Left ventricle myocardium inferior (tissue), 1 donor: ENCODE measurements at places on chromosomes 7 and 10.

- no peak for DNase-seq
Measured at GRCh38 chr10:119318411-119319160, 111.2 kb downstream of the GRK5 start.

GRCh38 chr10:84204122-84204521 lies 9.8 kb downstream of the CDHR1 start:
- no peak for DNase-seq

DNA sequence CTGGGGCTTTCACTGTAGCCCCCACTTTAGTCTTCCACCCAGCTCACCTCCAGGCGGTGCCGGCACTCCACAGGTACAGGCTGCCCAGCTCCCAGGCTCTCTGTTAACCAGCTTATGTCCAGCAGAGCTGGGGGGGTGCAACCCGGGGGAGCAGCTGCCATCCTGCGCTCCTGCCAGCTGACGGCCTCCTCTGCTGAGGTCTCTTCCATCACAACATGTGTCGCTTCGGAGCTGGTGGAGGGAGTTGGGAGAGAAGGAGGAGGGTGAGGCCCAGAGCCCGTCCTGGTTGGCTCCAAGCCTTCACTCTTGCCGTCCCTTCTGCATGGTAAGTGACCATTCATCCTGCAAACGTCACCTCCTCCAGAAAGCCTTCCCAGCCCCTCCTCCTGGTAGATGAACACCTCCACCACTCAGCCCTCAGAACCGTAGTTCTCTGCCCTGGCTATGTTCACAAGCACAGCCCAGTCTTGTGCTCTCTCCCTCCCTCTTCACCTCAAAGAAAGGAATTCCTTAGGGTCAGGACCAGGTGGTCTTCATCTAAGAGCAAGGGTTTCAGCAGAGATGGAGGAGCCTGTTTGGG lies 1.6 kb downstream of the POLM start:
- peak; percentile 17 for DNase-seq

DNA sequence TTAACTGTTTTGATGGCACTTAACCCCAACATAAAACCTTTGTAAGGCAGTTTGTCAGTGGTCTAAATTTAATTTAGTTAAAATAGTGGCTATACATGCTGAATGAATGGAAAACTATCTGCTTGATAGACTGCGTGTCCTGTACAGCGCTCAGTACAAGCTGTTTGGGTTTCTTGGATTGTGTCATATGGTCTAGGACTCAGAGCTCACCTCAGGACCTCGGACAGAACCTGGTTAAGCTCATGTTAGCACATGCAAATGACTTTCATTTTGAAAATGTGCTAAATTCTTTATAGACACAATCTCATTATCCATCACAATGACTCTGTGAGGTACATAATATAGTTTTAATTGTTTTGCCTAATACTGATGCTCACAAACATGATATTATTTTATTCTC lies 55.7 kb upstream of the RELN start:
- DNase-seq, result no peak

DNA sequence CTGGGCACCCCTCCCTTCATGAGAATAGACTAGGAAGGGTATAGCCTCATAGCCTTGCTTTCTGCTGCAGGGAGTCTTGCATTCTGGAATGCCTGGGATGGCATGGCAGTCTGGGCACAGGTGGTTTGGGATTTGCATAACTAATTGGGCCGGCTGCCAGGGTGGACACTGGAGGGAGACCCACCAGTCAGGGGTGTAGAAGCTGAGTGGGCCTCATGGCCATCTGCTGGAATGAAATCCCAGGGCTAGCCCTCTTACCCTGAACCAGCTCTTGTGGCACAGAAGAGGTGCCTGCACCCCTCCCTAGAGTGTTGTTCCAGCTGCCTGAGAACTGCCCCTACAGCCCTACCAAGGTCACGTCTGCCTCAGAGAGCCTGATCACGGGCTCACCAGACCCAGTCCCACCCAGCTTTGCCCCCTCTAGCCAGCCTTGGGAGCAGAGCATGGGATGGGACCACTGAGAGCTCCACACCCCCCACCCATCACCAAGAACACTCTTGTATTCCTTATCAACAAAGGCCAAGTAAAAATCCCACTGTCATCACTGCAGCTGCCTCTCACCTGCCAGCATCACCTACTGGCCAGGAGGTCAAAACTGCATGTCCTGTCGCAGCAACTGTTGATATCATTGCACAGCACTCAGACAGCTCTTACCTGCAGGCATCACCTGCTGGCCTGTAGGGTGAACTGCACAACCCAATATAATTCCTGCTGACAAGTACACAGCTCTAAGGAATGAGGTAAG lies 148.9 kb downstream of the ZEB1 start:
- DNase-seq, result no peak

DNA sequence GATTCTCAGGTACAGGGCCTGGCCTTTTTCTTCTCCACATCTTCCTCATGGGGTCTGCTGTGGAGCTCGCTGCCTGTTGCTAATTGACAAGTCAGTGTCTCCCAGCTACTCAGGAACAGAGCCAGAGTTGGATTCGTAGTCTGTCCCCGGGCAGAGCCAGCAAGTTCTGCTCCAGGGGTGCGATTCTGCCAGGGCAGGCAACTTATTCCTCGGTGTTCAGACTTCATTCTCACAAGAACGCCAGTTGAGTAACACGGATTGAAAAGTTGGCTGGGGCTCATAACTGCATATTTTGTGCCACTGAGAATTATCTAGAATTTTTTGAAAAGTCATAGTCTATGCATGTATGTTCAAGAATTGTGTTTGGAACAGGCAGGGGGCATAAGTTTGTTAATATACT lies 336.7 kb upstream of the NPVF start:
- DNase-seq, result no peak

- DNase-seq, result no peak
Measured at GRCh38 chr7:148800677-148801076, 83.4 kb downstream of the EZH2 start.

DNA sequence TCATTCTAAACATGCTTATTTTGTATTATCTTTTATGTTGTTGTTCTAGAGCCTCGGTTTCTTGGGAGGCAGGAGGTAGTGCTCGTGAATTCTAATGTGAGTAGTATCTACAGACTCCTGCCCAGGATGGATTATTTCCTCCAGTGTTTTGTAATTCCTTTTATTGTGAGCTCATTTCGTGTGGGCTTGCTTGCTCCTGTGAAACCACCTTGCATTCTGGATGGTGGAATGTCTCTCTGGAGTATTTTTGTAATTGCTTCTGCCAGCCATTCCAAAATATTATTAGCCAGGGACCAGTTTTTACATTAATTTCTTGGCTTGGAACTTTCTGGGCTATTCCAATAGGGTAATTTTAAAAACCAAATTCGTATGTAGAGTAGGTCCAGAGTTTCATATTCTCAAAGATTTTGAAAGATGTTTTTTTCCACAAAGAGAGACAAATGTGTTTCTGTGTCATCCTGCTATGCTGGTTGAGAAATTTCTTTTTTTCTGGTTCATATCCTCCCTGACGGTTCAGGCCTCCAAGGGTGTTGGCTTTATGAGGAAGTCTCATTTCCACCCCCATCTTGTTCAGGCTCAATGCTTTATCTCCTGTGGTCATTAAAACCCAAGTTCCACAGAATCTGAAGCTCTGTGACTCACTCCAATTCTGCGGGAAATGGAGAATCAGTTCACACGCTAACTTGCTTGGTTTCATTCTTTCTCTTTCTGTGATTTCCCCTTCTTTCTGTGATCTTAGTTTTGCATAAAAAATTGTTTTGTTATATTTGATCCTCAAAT lies 41.7 kb upstream of the CALD1 start:
- no peak for DNase-seq

DNA sequence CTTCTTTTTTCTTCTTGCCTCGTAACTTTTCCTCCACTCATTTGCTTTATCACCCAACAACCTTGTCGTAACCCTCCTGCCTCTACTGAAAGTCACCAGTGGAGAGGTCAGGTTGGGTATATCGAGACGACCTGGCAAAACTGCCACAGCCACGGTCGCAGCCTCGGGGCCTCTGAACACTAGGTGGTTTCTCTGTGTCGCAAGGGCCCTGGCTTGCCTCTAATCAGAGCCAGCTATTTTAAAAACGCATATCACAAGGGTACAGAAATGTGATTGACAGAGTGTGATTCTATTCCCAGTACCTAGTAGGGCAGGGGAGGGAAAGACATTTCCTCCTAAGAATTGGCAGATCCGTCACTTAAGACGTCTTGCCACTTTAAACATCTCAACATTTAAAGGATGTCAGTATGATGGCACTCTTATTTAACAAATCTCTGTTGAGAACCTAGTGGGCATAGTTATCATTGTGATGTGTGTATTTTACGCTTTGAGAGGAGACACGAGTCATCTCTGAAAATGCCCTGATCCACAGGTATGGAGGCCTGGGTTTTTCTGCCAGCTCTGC lies 197.5 kb downstream of the ARHGAP21 start:
- DNase-seq, result peak; percentile 41

DNA sequence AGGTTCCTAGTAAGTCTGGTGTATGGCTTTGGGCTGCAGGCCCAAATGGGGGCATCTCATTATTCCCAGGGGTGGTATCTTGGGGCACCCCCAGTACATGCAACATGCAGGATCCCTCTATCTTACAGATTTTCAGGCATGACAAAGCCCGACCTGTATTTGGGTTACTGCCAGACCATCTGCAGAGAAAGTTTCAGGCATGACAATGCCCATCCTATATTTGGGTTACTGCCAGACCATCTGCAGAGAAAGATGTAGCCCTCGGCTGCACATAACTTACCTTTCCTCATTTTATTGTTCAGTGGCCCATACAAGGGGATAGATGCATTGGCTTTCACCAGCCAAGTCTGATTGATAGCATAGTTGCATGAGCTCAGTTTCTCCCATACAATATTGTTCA lies 112.2 kb upstream of the RAB18 start:
- no peak for DNase-seq

DNA sequence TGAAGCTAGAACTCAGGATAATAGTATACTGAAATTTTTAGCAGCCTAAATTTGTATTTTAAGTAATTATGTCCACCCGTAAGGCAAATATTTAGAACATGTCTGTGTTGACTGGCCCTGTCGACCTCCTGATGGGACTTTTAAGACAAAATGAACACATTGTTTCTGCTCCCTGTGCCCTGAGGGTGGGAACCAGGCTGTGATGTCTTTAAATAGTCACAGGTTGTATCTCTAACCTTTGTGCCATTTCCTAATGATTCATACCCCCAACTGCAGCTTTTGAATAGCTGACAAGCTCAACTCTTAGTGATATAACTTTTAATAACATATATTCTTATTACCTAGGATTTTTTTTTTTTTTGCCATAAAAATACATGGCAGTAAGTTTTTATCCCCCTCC lies 494.9 kb upstream of the AKR1E2 start:
- no peak for DNase-seq

- no peak for DNase-seq
Measured at GRCh38 chr7:107692501-107692900, 31.9 kb downstream of the SLC26A4 start.

- DNase-seq, result no peak
Measured at GRCh38 chr10:126212738-126213137, 175.5 kb downstream of the ADAM12 start.

- no peak for DNase-seq
Measured at GRCh38 chr7:44386139-44386913, 60.9 kb upstream of the CAMK2B start.

DNA sequence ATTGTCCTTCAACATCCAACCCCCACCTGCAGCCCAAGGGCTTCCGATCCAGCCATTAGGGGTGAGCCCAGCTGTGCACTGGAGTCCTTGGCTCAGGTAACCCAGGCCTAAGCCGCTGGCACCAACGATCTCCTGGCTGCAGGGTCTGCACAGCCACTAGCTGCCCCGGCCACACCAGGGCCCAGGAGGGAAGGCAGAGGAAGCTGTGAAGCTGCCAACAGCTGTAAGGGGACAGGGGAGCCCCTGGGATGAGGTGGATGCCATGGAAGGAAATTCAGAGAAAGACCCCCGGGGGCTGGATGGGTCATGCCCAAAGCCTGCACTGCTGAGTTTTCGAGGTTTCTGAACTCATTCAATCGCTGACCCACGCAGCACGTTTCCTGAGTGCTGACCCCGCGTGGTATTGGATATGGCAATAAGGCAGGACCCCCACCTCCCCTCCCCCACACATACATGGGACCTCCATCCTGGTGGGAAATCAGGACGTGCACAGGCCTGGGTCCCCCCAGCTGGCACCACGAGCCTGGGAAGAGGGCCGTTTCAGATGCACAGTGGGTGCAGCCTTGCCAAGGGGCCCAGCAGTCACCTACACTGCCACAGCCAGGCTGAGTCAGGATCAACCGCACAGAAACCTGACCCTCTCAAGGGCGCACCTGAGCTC lies 170.3 kb downstream of the DIP2C start:
- DNase-seq, result no peak
